Upper lobe of right lung (tissue), 1 donor: ENCODE measurements at places on chromosomes 4 and X.

DNA sequence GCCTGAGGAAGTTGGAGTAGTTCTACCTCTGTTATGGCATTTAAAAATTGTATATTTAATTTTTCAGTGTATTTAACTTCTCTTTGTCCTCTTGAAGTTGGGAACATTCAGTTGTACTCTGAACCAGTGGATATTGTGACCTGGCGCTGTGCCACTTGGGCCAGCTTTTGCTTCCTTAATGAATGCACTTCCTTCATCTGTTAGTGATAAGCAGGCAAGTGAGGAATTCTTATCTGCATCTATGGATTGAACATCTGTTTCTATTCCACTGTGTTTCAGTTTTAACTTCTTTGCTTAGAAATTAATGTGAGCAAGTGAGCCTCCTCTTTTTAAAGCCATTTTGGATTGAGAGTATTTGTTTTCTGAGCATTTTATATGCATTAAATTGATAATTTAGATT, 128.3 kb downstream of the UCHL1 start:
- no peak overlapping the region for H3K4me3 ChIP-seq
- no peak overlapping the region for H3K27ac ChIP-seq
- DNase-seq: peak; percentile 83
- H3K27me3 ChIP-seq: no peaks in the 10 kb centered on the region
- no peaks in the 10 kb centered on the region for H3K36me3 ChIP-seq

GRCh38 chrX:151488677-151489076, 74.8 kb upstream of the PASD1 start:
- no peaks in the 10 kb centered on the region for H3K4me1 ChIP-seq
- no peaks in the 10 kb centered on the region for H3K36me3 ChIP-seq
- no peak for DNase-seq
- H3K4me3 ChIP-seq: no peak overlapping the region
- no peaks in the 10 kb centered on the region for H3K27me3 ChIP-seq
- no peak overlapping the region for H3K27ac ChIP-seq

- H3K4me3 ChIP-seq: no peak overlapping the region
- no peaks in the 10 kb centered on the region for H3K4me1 ChIP-seq
- H3K27me3 ChIP-seq: no peaks in the 10 kb centered on the region
- no peak overlapping the region for H3K27ac ChIP-seq
Observed at GRCh38 chr4:167785523-167785922, 306.8 kb upstream of the ANXA10 start.

DNA sequence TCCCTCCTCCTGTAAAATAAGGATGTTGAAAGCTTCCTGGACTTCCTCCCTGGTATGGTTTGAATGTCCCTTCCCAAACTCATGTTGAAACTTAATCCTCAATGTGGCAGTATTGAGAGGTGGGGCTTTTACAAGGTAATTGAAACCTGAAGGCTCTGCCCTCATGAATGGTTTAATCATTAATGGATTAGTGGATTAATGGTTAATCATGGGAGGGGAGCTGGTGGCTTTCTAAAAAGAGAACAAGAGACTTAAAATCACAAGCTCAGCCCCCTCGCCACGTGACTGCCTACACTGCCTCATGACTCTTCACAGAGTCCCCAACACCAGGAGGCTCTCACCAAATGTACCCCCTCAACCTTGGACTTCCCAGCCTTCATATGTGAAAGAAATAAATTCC, 124.6 kb upstream of the ANXA3 start:
- H3K27me3 ChIP-seq: no peaks in the 10 kb centered on the region
- H3K4me3 ChIP-seq: no peak overlapping the region
- no peak for DNase-seq
- no peaks in the 10 kb centered on the region for H3K4me1 ChIP-seq

- no peaks in the 10 kb centered on the region for H3K36me3 ChIP-seq
- DNase-seq: no peak
- peaks cover 32% of the 10 kb centered on the region for H3K4me1 ChIP-seq
- no peak overlapping the region for H3K4me3 ChIP-seq
Observed at GRCh38 chr4:78644744-78645330, 93.3 kb downstream of the ANXA3 start.

DNA sequence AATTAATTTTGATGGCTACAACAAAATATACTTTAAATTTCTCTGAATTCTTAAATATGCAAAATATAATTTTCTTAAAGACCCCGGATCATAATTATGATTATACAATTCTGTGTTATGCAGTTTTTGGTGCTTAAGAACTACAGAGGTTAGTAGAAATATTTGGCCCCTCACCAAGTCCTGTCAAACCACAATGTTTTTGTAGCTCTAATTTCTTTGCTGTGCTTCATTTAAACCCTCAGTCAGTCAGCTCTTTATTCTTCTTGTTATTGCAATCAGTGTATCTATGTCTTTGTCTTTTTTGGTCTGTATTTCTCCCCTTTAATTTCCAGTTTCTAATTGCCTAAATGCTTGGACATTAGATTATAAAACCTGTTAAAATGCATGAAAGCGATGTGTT, 186.1 kb downstream of the CAMK2D start:
- H3K4me3 ChIP-seq: no peak overlapping the region
- H3K27ac ChIP-seq: peak overlapping the region; percentile 49
- H3K27me3 ChIP-seq: no peaks in the 10 kb centered on the region
- peaks cover 15% of the 10 kb centered on the region for H3K4me1 ChIP-seq
- DNase-seq: no peak

- no peaks in the 10 kb centered on the region for H3K4me1 ChIP-seq
- H3K36me3 ChIP-seq: no peaks in the 10 kb centered on the region
- DNase-seq: no peak
- H3K27me3 ChIP-seq: no peaks in the 10 kb centered on the region
Observed at GRCh38 chr4:154088741-154089140, 299.9 kb upstream of the SFRP2 start.

GRCh38 chrX:151228935-151229334, 52.6 kb downstream of the GPR50 start:
- no peak for DNase-seq
- no peak overlapping the region for H3K4me3 ChIP-seq
- no peaks in the 10 kb centered on the region for H3K36me3 ChIP-seq
- H3K27me3 ChIP-seq: no peaks in the 10 kb centered on the region

DNA sequence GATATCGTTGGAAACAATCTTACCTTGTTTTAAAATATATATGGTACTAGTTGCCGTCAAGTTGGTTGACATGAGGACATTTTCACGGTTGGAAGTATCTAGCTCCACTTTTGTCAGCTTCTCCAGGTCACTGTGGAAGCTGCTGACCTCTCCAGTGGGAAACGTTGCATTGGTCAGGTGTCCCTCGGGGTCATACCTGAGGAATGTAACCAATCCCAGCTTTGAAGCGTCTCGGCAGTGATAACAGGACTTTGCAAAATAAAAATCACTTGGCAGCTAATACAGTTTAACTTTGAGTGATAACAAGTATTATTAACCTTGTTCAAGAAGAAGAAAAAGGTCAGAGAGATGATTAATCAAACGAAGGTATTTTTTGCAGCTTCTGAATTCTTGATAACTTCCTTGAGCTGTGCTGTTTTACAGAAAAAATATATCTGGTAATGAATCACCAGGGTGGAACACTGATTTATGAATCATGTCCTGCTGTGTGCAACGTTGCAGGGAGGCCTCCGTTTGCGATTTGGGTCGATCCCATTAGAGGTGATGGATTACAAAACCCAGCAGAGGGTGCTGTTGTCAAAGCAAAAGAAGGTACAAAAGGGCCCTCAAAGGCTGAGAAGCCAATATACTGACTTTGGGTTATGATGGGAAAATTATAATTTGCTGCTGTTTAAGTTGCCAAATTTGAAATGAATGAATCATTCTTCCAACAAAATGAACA, 60.1 kb downstream of the SH2D1A start:
- H3K4me1 ChIP-seq: no peaks in the 10 kb centered on the region
- H3K27ac ChIP-seq: no peak overlapping the region
- H3K36me3 ChIP-seq: no peaks in the 10 kb centered on the region
- DNase-seq: no peak

DNA sequence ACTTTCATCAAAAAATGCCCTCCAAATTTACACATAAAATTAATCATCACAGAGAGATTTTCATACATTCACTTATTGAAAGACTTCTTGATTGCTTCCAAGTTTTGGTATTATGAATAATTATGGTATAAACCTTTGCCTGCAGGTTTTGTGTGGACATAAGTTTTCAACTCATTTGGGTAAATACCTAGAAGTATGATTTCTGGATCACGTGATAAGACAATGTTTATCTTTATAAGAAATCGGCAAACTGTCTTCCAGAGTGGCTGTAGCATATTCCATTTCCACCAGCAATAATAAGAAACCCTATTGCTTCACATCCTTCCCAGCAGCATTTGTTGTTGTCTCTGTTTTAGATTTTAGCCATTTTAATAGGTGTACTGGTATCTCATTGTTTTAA, 1507.0 kb upstream of the IGFBP7 start:
- no peaks in the 10 kb centered on the region for H3K4me1 ChIP-seq
- no peak overlapping the region for H3K27ac ChIP-seq
- no peaks in the 10 kb centered on the region for H3K36me3 ChIP-seq
- DNase-seq: no peak
- H3K27me3 ChIP-seq: no peaks in the 10 kb centered on the region
- no peak overlapping the region for H3K4me3 ChIP-seq

- no peak for DNase-seq
- no peak overlapping the region for H3K4me3 ChIP-seq
- H3K27ac ChIP-seq: no peak overlapping the region
- H3K27me3 ChIP-seq: no peaks in the 10 kb centered on the region
Observed at GRCh38 chr4:54959651-54960116, 165.7 kb downstream of the KDR start.

GRCh38 chr4:166293556-166293955, 420.5 kb downstream of the TLL1 start:
- DNase-seq: no peak
- H3K4me1 ChIP-seq: no peaks in the 10 kb centered on the region
- H3K27me3 ChIP-seq: no peaks in the 10 kb centered on the region
- no peak overlapping the region for H3K27ac ChIP-seq

GRCh38 chrX:72714478-72714916, 391 bp upstream of the PHKA1 start:
- peak overlapping the region; percentile 71 for H3K27ac ChIP-seq
- DNase-seq: peak; percentile 73
- H3K4me3 ChIP-seq: peak overlapping the region; percentile 50
- H3K36me3 ChIP-seq: no peaks in the 10 kb centered on the region
- H3K27me3 ChIP-seq: no peaks in the 10 kb centered on the region

DNA sequence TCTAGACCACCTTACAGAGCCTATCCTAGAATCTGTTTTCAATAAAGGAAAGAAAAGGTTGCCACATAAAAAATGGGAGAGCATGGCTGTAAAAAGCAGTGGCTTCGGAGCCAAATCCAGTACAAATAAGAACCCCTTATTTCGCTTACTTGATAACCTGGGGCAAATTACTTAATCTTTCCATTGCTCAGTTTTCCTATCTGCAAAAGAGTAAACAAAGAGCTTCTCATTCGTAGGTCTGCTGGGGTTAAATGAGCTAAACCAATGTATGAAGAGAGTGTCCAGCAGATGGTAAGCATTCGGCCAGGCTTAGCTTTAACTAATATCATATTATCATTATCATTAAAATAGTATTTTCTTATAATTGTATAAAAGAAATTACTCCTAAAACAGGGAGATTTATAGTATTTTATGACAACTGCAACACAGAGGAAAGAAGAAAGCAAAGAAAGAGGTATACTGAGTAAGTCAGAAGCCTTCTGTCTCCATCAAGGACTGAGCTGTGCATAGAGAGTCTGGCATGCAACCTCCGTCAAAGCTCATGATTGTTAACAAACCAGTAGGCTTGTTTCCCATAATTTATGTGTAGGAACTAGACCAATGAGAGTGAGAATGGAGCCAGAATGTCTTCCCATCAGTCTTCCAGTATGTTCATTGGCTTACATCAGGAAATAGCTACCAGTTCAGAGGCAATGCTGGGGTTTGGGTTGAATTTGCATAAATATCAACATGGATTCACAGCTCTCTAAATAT, 364.9 kb downstream of the UNC5C start:
- H3K4me3 ChIP-seq: no peak overlapping the region
- DNase-seq: no peak
- H3K36me3 ChIP-seq: no peaks in the 10 kb centered on the region

DNA sequence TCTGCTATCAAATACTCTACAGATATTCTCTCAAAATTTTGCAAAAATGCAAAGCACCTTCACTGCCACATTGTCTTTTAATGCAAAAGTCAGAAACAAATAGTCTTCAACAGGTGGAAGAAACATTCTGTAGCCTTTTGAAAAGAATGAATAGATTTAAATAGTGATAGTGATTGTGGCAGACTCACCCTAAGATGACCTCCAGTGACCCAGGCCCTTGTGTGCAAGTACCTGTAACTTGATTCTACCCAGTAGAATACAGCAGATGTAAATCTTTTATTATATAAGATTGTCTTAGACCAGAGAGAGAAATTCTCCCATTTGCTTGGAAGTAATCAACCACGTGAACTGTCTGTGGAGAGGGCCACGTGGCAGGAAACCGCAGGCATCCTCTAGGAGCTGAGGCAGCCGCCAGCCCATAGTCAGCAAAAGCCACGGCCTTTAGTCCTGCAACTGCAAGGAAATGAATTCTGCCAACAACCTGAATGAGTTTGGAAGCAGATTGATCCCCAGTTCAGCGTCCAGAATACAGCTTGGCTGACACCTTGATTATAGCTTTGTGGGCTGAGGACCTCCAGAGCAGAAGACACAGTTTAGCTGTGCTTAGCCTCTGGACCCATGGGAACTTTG, 272.5 kb downstream of the ARHGAP10 start:
- H3K4me1 ChIP-seq: no peaks in the 10 kb centered on the region
- no peaks in the 10 kb centered on the region for H3K36me3 ChIP-seq
- no peak for DNase-seq
- H3K27ac ChIP-seq: no peak overlapping the region
- H3K27me3 ChIP-seq: no peaks in the 10 kb centered on the region
- no peak overlapping the region for H3K4me3 ChIP-seq

GRCh38 chrX:95076449-95076848, 1402.4 kb downstream of the FAM133A start:
- H3K4me3 ChIP-seq: no peak overlapping the region
- no peaks in the 10 kb centered on the region for H3K36me3 ChIP-seq
- DNase-seq: no peak
- no peak overlapping the region for H3K27ac ChIP-seq

DNA sequence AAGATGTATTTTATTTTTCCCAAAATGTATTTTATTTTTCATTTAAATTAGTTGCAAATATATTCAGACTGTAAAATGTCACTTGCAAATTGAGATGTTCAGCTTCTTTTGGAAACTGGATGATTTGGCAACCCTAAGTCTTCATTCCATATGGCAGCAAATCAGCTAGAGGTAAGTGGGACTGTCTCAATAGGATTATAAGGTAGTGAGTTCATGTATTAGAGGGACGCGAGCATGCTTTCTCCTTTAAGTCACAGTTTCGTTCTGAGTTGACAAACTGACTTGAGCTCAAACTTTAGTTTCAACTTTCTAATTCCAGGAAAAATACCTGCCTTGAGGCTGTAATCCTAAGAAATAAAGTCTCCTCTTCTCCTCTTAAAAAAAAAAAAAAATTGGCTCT, 44.2 kb upstream of the TMEM131L start:
- H3K27me3 ChIP-seq: no peaks in the 10 kb centered on the region
- no peaks in the 10 kb centered on the region for H3K4me1 ChIP-seq
- no peak for DNase-seq
- H3K36me3 ChIP-seq: no peaks in the 10 kb centered on the region
- no peak overlapping the region for H3K27ac ChIP-seq

- DNase-seq: no peak
- no peaks in the 10 kb centered on the region for H3K36me3 ChIP-seq
- no peak overlapping the region for H3K27ac ChIP-seq
Observed at GRCh38 chr4:100657187-100657586, 139.4 kb upstream of the EMCN start.

GRCh38 chr4:82017680-82018079, 356.1 kb downstream of the HNRNPD start:
- no peak overlapping the region for H3K4me3 ChIP-seq
- H3K4me1 ChIP-seq: no peaks in the 10 kb centered on the region
- H3K27me3 ChIP-seq: no peaks in the 10 kb centered on the region
- no peak overlapping the region for H3K27ac ChIP-seq
